ENCODE measurements at places on chromosomes 16 and 17. TPM values are rescaled to one million over a fixed set of nuclear protein-coding genes. Genes with fewer than 3 reads are reported as not detected.

DNA sequence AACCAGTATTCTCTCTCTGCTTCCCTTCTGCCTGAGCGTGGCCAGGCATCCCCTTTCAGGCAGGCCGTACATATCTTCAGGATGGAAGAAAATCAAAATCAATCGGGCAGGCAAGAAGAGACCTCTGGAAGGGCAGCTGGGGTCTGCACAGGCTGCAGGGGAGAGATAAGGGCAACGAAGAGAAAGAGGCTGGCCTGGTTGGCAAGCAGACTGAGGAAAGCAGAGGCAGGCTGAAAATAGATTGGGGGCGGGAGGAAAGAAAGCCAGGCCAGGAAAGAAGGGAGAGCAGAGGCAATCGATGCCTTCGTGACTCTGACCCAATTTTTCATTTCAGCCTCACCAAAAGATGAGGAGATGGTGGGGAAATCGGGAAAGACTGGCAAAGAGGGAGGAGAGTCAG lies 18.1 kb downstream of the PIPOX start:
- no peaks in the 10 kb centered on the region for H3K27me3 ChIP-seq
- no peaks in the 10 kb centered on the region for H3K36me3 ChIP-seq

DNA sequence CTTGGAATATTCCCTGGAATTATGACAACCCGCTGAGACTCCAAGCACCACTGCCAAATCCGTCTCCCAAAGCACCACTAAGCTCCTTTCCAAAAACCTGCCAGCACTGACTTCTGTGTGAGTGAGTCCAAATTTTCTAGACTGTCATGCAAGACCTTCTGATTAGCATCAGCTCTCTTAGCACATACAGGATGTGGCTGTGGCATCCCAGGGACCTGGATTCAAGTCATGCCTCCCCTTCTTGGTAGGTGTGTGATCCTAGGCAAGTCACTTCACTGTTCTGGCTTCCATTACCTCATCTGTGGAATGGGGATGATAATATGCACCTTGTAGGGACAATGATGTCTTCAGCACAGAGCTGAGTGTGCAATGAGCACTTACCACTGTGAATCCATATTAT lies 38.3 kb upstream of the USP7 start:
- no peak overlapping the region for H3K4me3 ChIP-seq
- H3K4me1 ChIP-seq, result no peaks in the 10 kb centered on the region
- H3K36me3 ChIP-seq, result no peaks in the 10 kb centered on the region
- no peaks in the 10 kb centered on the region for H3K27me3 ChIP-seq
- no peak overlapping the region for H3K27ac ChIP-seq

DNA sequence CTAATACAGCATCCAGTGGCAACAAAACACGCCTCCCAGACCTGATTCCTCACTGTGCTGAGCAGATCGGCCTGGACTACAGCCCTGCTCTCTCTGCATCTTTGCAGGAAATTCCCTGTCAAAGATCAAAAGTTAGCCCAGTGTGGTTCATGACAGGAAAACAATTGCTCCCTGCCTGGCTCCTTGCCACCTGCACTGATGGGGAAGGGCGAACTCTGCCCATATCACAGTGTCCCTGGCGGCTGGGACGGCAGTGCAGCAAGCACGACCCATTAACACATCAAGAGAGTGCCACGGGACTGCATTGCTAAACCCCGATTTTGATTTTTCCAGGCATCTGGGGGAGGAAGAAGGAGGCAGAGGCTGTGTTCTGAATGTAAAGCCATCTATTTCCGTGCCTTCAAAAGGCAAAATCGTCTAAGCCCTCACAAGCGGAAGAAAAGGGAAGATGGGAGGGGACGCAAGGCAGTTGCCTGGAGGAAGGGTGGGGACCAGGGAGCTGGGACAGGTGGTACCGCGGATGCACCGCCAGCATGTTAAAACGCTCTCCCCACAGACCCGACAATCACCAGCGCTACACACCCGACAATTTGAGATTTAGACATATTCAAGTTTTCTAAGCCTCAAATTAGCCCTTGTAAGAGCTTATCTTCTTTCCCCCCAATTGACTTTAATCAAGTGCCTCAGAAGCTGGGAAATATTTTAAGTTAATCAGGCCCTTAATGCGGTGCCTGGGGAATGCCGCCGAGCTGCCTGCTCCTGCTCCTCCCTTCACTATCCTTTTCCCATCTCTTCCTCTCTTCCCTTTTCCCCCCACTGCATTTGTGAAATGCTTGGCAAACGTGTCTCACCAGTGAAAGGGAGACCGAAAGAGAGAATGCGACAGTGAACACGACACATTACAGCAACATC lies 238.8 kb upstream of the CDH5 start:
- no peak overlapping the region for H3K27ac ChIP-seq
- no peaks in the 10 kb centered on the region for H3K36me3 ChIP-seq

Gene CCL4L2
- not detected for total RNA-seq

DNA sequence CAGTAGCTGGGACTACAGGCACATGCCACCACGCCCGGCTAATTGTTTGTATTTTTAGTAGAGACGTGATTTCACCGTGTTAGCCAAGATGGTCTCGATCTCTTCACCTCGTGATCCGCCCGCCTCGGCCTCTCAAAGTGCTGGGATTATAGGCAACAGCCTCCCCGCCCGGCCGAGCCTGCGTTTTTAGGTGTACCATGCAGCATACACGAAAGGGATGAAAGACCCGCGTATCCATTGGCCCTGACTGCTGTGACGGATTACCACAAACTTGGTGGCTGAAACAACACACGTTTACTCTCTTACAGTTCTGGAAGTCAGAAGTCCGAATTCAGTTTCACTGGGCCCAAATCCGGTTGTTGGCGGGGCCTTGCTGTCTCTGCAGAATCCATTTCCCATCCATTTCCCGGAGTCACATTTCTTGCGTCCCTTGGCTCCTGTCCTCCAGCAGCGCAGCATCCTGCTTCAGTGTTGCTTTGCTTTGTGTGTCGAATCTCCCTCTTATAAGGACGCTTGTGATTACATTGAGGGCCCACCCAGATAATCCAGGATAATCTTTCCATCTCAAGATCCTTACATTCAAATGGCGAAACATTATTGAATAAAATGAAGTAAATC lies 8.3 kb upstream of the GUCY2D start:
- no peaks in the 10 kb centered on the region for H3K4me1 ChIP-seq
- no peak overlapping the region for H3K4me3 ChIP-seq
- H3K27ac ChIP-seq, result no peak overlapping the region
- H3K27me3 ChIP-seq, result no peaks in the 10 kb centered on the region
- no peaks in the 10 kb centered on the region for H3K36me3 ChIP-seq

DNA sequence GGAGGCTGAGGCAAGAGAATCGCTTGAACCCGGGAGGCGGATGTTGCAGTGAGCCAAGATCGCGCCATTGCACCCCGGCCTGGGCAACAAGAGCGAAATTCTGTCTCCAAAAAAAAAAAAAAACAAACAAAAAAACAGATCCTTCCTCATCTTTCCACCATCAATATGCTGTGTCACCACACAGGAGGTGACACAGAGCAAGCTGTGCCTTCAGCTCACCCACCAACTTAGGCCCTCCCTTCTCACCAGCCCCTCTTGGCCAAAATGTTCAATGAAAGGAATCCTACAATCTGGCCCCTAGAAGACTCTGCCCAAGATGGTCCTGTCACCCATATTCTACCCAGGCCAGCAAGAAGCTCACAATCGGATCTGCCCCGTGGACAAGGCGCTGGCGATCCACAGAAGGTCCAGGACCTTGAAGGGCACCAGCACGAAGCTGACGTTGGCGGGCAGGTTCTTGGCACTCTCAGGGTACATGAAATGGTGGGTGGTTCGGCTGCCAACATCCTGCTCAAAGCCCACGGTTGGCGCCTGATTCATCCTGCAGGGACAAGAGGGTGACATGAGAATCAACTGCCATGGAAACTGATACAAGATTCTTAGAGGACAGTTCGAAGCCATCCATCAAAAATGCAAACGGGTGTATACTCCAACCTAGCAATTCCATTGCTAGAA lies 41.4 kb downstream of the DDX19A start:
- no peak overlapping the region for H3K27ac ChIP-seq
- no peaks in the 10 kb centered on the region for H3K27me3 ChIP-seq
- no peaks in the 10 kb centered on the region for H3K36me3 ChIP-seq
- no peak for DNase-seq
- no peak overlapping the region for H3K4me3 ChIP-seq

Gene ITGA3
- 246 TPM for total RNA-seq

Gene TAT
- not detected for total RNA-seq

Gene SYNRG
- 33.4 TPM for total RNA-seq

Gene PRRT2
- 3.7 TPM for total RNA-seq

GRCh38 chr17:68851890-68852289 lies 103.3 kb downstream of the ABCA8 start:
- H3K27me3 ChIP-seq, result no peaks in the 10 kb centered on the region
- H3K4me3 ChIP-seq, result no peak overlapping the region
- H3K27ac ChIP-seq, result no peak overlapping the region
- DNase-seq, result no peak

DNA sequence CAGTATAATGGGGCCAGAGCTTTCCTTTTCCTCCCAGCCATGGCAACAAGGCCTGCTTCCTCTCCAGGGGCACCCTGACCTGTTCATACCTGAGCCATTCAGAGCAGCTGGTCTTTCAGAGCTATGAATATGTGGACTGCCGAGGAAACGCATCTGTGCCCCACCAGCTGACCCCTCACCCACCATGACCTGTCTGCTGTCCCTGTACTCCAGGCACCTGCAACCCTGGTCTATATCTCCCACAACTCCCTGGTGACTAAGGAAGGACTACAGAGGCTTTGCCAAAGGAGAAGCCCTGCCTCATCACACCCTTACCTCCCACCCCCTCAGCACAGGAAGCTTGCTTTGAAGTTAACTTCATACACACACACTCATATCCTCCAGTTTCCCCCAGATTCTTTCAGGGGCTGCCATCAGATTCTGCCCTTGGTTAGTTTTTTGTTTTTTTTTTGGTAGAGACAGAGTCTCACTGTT lies 6.0 kb downstream of the TMEM106A start:
- H3K27me3 ChIP-seq, result no peaks in the 10 kb centered on the region
- peaks cover 16% of the 10 kb centered on the region for H3K4me1 ChIP-seq
- no peak overlapping the region for H3K27ac ChIP-seq
- DNase-seq, result no peak
- no peak overlapping the region for H3K4me3 ChIP-seq

- no peaks in the 10 kb centered on the region for H3K4me1 ChIP-seq
- no peak overlapping the region for H3K27ac ChIP-seq
- DNase-seq, result no peak
- no peak overlapping the region for H3K4me3 ChIP-seq
- no peaks in the 10 kb centered on the region for H3K36me3 ChIP-seq
Measured at GRCh38 chr16:87976665-87977064, 25.4 kb downstream of the BANP start.

GRCh38 chr17:69414408-69415274 lies at the start of gene MAP2K6:
Gene MAP2K6, plus strand, starts transcription at chr17:69414697. Its CDS starts 288 bp downstream, at chr17:69414985.
- H3K4me3 ChIP-seq, result peak within 1 kb of the TSS; percentile 10
- no peaks in the 10 kb centered on the region for H3K27me3 ChIP-seq
- peak; percentile 70 for DNase-seq
- H3K36me3 ChIP-seq, result no peaks in the 10 kb centered on the region

Gene SLC16A13
- 5.1 TPM for total RNA-seq
